Hippocampal formation (tissue), 2 donors: ENCODE measurements at places on chromosomes 7 and 10.

DNA sequence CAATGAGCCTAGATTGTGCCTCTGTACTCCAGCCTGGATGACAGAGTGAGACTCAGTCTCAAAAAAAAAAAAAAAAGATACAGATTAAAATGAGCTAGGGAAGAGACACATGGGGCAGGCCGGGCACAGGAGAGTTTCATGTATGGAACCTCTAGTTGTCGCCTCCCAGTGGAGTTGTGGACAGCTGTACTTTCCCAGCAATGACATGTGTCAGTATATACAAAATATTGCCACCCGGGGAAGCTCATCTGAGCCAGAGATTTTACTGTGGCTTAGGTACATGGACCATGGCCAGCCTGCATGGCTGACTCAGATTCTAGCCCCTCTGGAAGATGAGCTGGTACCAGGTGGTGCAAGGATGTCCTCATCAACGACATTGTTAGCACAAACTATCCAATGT, 87.4 kb downstream of the COL26A1 start:
- no peak for DNase-seq

GRCh38 chr7:20354610-20355528, 24.2 kb downstream of the ITGB8 start:
- DNase-seq = no peak

GRCh38 chr7:117323305-117323850, 520 bp upstream of the WNT2 start:
- DNase-seq = no peak

- DNase-seq = no peak
Observed at GRCh38 chr10:86020134-86020533, 346.5 kb downstream of the GRID1 start.
